ENCODE measurements at places on chromosomes 12 and 14.

DNA sequence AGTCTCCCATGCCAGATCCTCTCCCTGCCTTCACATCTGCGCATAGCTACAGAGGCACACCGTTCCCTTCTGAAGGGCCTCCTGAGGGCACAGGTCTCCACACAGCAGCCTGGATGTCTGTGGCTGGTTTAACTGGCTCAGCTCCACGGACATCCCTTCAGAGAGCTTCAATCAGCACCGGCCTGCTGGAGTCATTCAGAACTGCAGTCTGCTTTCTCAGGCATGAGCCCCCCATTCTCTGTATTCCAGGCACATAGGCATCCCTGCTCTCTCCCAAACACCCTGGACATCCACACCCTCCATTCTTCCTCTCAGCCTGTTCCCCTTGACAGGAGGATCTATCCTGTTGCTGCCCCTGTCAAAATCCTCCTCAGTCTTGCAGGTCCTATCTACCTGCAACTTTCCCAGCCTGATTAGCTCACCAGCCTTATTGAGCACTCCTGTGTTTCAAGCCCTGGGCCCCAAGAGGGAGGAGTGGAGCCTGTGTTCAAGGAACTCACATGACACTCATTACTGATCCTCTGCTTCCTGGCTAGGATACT, 2.9 kb upstream of the DHRS2 start:
- DNase-seq, result no peak

GRCh38 chr12:12133259-12133658, 62.5 kb downstream of the BCL2L14 start:
- DNase-seq, result no peak

GRCh38 chr12:6460751-6461371, 9.0 kb downstream of the TAPBPL start:
- DNase-seq, result peak; percentile 50

- peak; percentile 63 for DNase-seq
Measured at GRCh38 chr12:49750027-49750995, 9.0 kb downstream of the TMBIM6 start.

GRCh38 chr12:29763301-29763683, 20.4 kb downstream of the TMTC1 start:
- DNase-seq, result no peak

GRCh38 chr12:10094646-10095395, 4.0 kb downstream of the CLEC1A start:
- DNase-seq, result no peak

- DNase-seq, result no peak
Measured at GRCh38 chr14:38547961-38548490, 292.1 kb upstream of the CLEC14A start.

GRCh38 chr12:16785524-16785923, 179.6 kb upstream of the LMO3 start:
- no peak for DNase-seq

GRCh38 chr14:31678421-31679249, 117.4 kb downstream of the NUBPL start:
- no peak for DNase-seq

GRCh38 chr14:31884776-31885379, 192.2 kb upstream of the ARHGAP5 start:
- no peak for DNase-seq

- no peak for DNase-seq
Measured at GRCh38 chr12:124765581-124766489, 97.8 kb downstream of the SCARB1 start.

- DNase-seq, result no peak
Measured at GRCh38 chr12:57040750-57041149, 9.2 kb downstream of the MYO1A start.

- no peak for DNase-seq
Measured at GRCh38 chr12:116595186-116595585, 36.0 kb downstream of the MAP1LC3B2 start.

GRCh38 chr12:30610718-30611117, 85.0 kb downstream of the IPO8 start:
- no peak for DNase-seq

GRCh38 chr12:69324797-69325466, 23.2 kb upstream of the LYZ start:
- DNase-seq, result no peak

DNA sequence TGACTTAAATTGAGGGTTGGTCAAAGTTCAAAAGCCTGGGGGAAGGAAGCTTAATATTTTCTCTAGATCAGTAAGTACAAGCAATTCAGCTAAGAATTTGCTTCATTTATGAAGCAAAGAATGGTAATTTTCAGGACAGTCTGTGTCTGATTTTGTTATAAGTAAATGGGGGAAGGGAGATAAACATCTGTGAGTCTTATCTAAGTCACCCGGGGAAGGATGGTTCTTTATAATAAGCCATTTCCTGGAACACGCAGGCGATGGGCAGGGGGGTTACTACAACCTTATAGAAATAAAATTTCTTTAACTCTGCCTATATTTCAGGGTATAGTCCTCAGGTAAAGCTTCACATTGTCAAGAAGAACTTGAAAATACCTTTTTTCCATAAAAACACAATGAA, 42.9 kb downstream of the HELB start:
- DNase-seq, result no peak

DNA sequence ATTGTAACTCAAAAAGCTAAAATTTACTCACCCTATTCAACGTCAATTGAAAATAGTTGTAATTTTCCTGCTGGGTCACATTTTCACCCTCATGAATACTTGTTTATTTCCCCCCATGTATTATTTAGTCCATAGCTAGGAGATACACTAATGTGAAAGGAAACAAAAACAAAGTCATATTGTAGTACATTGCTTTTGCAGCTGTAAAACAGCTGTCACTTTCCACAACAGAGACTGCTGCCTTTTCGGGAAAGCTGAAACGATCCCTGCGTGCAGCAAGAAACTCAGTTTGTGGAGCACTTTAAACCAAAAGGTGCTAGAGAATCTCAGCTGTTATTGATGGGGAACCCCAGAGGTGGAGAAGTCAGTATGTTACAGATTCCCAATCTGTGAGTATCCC, 4.3 kb downstream of the RACGAP1 start:
- DNase-seq, result no peak

DNA sequence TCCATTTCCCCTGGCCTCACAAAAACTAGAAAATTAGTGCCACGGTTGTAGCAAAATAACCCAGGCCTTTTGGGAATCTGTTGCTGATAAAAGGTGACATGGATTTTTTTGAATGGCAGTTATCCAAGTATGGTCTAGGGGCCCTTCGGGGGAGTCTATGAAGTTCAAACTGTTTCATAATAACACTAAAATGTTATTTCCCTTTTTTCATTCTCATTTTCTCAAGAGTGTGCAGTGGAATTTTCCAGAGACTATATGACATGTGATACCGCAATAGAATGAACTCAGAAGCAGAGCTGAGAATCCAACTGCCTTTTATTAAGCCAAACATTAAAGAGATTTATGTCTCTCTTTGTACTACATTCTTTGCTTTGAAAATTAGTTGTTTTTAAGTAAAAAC, 26.9 kb downstream of the GSTZ1 start:
- no peak for DNase-seq

DNA sequence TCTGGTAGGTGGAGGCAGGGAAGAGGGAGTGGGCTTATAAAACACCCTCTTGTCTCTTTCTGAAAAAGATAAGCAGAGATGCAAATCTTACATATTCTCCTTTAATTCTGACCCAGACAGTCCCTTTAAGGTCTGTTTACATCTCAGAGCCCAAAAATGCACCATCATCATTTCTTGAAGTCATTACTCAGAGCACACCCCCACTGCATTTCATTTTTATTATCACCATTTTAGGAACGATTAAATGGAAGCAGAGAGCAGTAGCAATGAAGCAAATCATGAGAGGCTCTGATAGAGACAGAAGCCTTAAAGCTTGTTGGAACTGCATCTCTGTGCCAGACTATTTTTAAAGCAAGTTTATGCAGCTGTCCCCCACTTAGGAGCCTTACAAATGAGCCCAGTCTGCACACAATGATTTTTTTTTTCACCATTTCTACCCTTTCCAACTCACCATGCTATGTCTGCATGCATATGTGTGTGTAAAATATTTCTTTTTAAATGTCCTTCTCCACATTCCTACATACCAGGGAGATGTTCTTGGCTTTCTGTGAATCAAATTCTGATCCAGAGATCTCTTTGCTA, 311.0 kb downstream of the GRIN2B start:
- DNase-seq, result no peak

GRCh38 chr12:67509666-67510386, 138.7 kb upstream of the DYRK2 start:
- DNase-seq, result no peak

DNA sequence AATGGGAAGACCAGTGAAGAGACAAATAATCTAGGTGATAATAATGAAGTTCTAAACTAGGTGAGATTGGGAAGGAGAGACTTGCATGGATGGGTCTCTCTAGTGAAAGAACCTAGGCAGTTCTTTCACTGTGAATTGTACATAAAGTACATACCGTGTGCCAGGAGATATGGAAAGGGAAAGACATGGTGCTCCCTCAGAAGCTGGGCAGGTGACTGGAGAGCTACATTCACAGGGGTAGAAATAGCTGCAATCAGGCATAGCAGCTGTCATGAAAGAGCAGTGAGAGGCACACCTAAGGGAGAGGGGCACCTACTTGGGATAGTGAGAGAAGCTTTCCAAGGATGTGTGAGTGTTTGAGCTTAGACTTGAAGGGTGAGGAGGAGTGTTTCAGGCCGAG, 9.3 kb downstream of the STK38L start:
- no peak for DNase-seq

DNA sequence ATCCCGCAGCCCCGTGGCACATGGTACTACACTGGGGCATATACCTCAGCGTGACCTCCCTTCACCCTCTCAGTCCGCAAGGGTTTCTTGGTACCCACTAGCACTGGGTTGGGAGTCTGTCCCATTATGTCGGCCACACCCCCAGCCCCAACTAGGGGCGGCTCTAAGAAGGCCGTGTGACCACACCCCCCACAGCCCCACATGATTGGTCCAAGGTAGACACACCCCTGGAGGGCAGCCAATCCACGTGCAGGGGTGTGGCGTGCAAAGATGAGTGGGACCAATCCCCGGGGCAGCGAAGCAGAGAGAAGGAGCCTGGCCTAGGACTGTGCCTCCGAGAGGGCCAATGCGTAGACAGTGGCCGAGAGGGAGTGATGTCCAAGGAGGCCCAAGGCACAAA, 34.6 kb upstream of the BEGAIN start:
- DNase-seq, result no peak

GRCh38 chr14:92558319-92558718, 44.7 kb downstream of the RIN3 start:
- no peak for DNase-seq

GRCh38 chr12:75864161-75864560, 167.4 kb downstream of the PHLDA1 start:
- no peak for DNase-seq

DNA sequence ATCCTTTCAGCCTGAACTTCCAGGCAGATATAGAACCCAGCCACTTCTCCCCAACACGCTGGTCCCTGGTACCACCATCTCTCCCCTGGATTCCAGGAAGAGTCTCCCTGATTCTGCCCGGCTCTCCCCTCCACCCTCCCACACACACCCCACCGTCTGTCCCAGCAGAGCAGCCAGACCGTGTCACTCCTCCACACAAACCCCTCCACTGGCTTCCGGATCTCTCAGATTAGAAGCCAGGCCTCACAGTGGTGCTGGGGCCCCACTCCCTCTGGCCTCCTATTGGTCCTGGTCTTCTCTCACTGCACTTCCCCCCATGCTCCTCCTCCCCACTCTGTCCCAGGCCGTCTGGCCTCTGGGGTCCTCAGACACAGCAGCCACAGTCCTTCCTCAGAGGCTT, 52.4 kb upstream of the CDKN3 start:
- DNase-seq, result no peak

DNA sequence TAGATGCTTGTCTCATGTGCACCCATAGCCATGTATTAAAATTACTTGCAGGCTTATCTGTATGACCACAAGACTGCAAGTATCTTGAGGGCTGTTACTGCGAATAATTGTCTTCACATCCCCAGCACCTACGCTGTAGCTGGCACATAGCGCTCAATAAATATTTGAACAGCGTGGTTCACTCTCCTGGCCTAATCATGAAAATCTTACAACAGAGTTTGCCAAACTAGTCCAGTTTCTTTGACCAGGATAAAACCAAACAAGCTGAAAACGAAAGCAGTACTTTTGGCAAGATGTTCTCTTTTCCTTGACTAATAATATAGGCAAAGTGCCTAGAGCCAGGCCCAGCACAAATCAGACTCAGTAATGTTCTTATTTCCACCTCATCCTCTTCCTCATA, 106.7 kb downstream of the RPS29 start:
- no peak for DNase-seq

- DNase-seq, result no peak
Measured at GRCh38 chr12:4379405-4379804, at the start of gene FGF23. Gene FGF23 (minus strand): TSS chr12:4379712. CDS start chr12:4379582, 130 bp downstream.

- DNase-seq, result no peak
Measured at GRCh38 chr14:95126906-95127530, 30.3 kb downstream of the DICER1 start.

DNA sequence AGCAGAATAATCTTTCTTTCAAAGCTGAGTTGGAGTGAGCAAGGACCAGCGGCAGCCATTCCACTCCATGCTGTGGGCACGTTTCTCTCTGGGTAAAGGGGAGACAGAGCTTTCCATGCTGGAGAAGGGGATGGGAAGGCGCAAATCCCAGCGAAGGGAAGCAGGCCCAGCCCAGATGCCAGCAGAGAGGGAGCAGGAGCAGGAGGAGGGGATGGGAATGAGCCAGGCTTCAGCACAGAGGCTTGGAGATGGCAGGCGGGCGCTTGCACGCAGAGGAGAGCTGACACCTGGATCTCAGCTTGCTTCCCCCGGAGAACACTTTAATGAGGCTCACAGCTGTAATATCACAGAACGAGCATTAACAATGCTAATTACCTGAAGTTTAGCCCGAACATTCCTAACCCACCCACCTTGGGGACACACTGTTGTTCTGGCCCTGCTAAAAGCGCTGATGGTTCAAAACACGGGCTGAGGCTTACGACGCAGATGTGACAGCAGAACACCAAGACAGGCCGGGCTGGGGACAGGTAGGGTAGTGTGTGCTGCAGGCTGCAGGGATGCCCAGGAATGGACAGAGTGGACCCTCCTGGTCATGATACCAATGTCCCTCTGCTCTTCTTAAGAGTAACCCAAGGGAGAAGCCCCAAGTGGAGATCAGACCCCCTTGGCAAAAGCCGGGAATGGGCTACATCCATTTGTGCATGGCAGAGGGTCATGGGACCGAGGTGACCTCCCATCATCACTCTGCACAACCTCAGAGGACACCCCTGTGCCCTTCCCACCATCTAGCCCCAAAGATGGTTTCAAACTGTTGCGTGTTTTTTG, 288.6 kb downstream of the DPF3 start:
- no peak for DNase-seq

DNA sequence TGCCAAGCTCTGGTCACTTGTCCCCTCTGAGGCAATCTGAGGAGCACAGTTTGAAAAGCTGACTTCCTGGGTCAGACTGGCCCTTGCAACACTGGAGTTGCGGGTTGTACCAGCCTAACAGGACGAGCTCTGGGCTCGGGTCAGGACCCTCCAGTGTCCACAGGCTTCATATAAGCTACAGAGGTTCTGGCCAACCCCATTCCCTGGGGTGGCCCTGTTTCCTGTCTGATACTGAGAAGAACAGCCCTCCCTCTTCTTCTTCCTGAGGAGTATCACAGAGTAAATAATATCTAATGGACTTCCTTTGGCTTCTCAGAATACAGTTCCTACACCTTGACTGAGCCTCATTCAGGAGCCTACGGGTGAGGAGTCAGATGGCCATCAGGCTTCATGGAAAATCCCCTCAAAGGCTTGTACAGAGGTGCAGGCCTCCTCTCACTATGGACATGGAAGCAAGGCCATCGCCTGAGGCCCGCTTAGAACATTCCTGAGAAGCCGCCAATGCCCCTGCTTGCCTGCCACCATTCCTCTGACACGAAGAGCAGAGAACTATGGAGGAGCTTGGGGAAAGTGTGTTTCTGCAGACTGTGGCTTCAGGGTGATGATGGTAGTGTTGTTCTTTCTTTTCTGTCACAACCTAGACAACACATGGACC, 28.5 kb upstream of the ANO2 start:
- DNase-seq, result no peak

All from activated naive CD4-positive, alpha-beta T cell treated with anti-CD3 and anti-CD28 coated beads, Interleukin-2, amount 50 U/mL, for 16 hours (primary cell).